ENCODE measurements at places on chromosomes 6 and 20.

GRCh38 chr6:29974901-29975560 is 32.7 kb downstream of the HLA-A start:
- no peak for DNase-seq

GRCh38 chr6:168221497-168222079 is 98.0 kb downstream of the DACT2 start:
- DNase-seq = no peak

GRCh38 chr6:39260456-39260855 is 31.2 kb upstream of the KCNK5 start:
- no peak for DNase-seq

- DNase-seq = no peak
Observed at GRCh38 chr20:40808936-40809335, 119.9 kb upstream of the MAFB start.

DNA sequence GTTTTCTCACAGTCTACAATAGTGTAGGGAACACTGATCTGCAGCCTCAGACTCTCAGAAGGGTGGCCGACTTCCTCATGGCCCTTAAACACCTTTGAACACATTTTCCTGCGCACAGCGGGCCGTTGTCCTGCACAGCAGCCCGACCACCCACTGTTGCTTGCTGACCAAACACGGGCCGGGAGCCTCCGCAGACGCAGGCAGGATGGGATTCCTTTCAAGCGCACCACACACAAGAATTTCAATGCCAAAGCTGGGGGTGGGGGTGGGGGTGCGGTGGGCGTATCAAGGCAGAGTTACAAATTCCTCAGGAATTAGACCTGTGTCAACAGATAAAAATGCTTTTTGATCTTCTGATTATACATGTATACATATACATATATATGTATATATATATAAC is 74.5 kb downstream of the HUS1B start:
- no peak for DNase-seq

DNA sequence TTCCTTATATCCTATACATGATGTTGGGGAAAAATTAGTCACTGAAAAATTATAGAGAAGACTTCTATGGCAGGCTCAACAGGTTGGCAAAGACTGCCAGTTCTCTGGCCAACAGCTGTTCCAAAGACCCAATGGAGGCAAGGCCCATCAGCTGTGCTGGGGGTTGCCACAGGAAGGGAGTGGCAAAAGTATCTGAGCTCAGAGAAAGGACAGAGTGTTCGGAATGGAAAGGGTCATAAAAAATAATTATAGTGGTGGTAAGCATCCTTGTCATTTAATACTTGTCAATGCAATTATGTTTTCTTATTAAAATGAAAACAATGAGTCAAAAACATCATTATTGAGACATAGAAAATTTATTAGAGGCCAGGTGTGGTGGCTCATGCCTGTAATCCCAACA is 36.1 kb downstream of the FASTKD5 start:
- no peak for DNase-seq

DNA sequence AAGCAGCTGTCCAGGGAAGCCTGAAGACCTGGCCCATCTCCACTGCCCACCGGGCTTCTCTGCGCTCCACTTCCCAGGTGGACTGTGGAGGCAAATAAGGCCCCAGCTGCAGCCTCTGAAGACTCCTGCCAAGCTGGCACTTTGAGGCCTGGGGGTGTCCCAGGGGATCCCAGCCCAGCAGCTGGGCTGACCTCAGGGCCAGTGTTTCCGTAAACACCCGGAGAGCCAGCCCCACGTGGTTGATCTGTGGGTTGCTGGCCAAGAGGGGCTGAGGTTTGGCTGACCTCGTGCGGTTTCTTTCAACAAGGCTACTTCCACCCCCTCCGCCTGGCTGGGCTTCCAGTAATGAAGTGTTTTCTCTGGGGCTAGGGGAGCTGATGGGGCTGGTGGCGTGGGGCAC is 12.4 kb upstream of the CCN5 start:
- DNase-seq = peak; percentile 88

GRCh38 chr6:130826442-130827246 is 562 bp upstream of the SMLR1 start:
- DNase-seq = no peak

DNA sequence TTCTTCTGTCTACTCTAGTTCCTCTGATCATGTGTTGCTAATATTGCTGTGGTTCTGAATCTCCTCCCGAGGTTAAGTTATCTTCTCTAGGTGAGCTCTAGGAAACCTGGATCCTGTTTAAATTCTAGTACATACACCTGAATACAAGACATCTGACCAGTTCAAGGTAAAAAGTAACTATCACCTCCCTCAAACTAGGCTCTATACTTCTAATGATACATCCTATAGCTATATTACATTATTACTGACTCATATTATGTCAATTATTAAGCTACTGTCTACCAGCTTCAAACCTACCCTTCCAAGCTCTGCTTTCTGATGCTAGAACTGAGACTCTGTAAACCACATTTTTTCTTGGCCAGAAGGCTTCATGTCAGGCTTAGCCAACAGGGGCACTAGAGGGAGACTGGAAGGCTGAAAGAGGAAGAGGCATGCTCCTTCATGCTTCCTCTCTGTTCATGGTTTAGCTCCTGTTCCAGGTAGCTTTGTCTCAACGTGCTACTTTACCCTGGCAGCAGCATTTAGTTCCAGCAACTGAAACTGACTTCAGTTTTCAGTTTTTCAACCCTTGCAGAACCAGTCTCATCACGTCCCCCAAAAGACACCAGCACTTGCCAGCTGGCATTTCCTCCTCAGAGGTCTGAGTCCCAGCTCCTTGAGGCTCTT is 148.4 kb upstream of the TOP1 start:
- DNase-seq = no peak

DNA sequence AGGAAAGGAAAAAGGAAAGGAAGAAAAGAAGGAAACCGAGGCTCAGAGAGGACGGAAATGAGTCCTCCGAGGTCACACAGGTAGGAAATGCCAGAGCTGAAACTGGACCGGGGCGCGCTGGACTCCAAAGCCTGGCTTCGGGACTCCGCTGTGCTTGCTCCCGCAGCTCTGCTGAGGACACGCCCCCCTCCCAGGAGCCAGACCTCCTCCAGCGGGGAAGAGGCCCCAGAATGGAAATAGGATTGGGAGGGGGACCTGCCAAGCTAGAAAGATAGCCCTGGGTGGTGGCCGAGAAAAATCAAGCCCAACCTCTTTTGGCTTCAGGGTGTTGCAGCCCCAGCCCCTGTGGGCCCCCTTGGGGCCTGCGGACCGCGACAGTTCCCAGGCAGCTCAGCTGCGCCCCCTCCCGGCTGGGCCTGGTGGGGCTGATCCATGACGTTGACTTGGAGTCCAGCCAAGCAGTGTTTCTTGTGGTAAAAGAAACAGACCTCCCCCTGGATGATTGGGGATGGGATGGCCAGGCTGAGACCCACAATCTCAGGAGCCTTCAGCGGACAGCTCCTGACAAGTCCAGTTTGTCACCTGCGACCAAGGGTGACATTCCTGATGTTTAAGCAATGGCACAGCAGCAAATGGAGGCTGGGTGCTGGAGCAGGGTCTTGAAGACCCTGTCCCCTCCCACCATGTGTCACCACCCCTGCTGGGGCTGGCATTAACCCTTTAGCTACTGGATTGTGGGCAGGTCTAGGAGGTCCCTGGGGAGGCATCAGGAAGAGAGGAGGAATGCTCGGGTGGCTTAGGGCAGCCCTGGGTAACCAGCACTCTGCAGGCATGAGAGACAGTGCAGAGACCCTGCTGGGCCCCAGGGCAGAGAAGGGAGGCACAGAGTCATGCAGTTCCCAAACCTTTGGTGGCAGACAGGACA is 55.4 kb downstream of the RIPOR3 start:
- no peak for DNase-seq

- DNase-seq = peak; percentile 28
Observed at GRCh38 chr6:44655412-44656342, 268.2 kb downstream of the CDC5L start.

DNA sequence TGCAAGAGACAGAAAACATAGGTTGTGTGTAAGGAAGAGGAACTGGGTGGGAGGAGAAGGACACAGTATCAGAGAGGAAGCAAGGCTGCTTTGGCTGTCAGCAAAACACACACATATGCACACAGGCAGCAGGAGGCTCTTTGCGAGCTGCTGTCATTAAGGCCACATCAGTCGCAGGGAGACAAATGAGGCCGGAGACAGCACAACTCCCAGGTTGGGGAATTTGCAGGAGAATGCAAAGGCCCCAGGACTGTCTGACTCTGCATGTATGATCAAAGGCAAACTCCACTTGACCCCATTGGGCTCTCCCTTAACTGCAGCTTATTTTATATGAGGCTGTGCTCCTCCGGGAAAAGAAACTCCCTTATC is 35.3 kb downstream of the METTL24 start:
- DNase-seq = no peak

GRCh38 chr6:63517221-63517620 is 55.1 kb upstream of the LOC128125822 start:
- no peak for DNase-seq

GRCh38 chr6:107458672-107459282 is 587 bp downstream of the PDSS2 start:
- DNase-seq = no peak

- no peak for DNase-seq
Observed at GRCh38 chr6:145012039-145012662, 723.2 kb downstream of the EPM2A start.

GRCh38 chr6:159440349-159440748 is 252.7 kb downstream of the SOD2 start:
- DNase-seq = no peak

- DNase-seq = no peak
Observed at GRCh38 chr6:167711768-167712730, 114.7 kb upstream of the AFDN start.

- DNase-seq = no peak
Observed at GRCh38 chr20:10649797-10650160, 24.0 kb downstream of the JAG1 start.

DNA sequence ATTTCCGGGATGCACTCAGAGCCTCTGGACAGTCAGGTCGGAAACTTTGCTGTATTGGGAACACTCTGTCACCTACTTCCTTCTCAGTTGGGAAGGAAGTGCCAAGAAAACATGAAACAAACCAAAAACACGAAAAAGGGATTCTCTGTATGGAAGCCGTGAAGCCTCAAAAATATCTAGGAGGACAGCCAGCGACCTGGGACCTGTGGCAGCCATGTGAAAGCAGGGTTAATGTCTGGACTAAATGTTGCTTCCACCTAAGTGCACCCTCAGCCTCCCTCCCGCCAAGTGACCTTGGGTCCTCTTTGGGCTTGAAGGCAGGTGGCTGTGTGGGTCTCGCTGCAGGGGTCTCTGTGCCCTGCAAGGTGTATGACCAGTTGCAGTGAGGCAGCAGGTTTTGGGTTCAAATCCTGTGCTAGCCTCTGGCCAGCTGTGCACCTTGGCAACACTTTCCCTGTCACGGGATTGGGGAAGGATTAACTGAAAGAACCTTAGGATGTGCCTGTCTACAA is 851 bp downstream of the MAVS start:
- no peak for DNase-seq

- DNase-seq = no peak
Observed at GRCh38 chr6:11744753-11745152, 33.9 kb downstream of the ADTRP start.

DNA sequence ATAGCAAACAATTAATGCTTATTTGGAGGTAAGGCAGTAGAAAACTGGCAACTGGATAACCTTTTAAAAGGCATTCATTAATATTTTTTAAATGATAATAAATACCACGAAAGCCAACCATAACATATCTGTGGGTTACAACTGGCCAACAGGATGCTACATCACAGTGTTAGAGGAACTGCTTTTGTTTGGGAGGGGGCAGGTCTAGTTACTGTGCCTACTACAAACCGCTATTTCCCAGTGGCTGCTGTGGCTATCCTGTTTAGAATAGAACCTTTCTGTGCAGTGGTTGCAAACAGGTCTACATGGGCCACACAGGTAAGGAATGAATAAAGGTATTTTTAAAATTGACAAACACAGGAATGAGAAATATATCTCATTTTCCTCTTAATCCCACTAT is 976 bp downstream of the PIGT start:
- no peak for DNase-seq

DNA sequence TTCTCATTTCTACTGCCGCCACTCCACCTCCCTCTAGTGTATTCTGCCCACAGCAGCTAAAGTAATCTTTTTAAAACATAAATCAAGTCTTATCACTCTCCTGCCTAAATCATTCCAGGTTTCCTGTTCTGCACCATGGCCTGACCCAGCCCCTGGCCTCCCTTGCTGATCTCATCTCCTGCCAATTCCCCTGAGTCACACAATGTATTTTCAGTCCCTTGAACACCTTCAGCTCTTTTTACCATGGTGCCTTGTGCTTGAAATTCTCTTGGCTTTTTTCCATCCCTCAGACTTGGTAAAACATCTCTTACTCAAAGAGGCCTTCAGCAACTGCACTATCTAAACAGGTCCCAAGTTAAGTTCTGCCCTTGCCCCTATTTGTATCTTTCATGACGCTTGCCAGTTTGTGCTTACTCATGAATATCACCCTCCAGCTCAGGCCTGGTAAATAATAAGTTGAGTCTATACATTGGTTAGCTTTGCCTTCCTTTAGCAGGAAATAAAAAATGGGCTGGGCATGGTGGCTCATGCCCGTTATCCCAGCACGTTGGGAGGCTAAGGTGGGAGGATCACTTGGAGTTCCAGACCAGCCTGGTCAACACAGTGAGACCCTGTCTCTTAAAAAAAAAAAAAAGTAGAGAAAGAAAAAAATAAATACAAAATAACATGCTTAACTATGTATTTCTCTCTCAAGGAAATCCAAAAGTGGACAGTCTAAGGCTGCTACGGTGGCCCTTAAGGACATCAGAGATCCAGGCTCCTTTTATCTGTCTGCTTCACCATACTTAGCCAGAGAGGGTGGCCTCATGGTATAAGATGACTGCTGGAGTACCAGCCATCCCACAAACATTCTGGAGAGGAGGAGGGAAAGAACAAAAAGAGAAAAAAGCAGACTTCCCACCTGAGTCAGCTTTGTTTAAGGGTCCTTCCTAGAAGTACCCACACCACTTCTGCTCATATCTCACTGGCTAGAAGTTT is 62.2 kb downstream of the ARFGEF2 start:
- DNase-seq = no peak

DNA sequence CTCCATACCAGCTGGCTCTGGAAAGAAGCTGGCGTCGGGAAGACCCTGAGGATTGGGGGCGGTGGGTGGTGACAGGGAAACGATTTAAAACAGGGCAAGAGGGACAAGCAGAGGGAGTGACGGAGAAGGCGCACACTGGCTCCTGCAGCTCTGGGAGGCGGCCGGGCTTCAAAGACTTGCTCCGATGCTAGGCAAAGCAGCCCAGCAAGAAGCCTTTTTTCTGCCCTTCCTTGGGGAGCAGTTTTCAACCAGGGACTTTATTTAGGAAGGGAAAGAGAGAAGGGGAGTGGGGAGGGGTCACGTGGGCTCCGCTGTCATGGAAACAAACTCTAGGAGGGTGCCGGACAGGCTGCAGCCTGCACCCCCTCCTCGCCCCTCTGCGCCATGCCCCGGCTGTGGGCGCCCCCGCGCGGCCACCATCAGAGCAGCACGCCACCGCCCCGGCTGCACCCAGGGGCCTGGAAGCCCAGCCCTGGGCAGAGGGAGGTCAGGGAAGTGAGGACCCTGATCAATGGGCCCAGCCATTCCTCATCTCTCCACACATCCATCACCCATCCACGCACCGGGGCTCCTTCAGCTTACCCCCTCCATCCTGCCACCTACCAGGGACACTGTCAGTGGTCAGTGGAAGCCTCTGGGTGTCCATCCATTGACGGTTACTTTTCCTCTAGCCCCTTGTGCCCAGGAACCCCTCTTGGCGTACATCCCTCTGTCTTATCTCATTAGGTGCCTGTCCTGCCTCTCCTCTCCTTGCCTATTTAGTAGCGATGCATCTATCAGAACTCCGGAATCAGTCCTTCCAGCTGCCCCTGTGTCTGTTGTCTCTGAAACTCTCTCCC is 66.6 kb upstream of the CCDC167 start:
- DNase-seq = peak; percentile 29
